ENCODE measurements at places on chromosomes 3 and 15. TPM values are rescaled to one million over a fixed set of nuclear protein-coding genes. Genes with fewer than 3 reads are reported as not detected.

- no peak for DNase-seq
Observed at GRCh38 chr3:127651516-127652172, 21.1 kb upstream of the ABTB1 start.

DNA sequence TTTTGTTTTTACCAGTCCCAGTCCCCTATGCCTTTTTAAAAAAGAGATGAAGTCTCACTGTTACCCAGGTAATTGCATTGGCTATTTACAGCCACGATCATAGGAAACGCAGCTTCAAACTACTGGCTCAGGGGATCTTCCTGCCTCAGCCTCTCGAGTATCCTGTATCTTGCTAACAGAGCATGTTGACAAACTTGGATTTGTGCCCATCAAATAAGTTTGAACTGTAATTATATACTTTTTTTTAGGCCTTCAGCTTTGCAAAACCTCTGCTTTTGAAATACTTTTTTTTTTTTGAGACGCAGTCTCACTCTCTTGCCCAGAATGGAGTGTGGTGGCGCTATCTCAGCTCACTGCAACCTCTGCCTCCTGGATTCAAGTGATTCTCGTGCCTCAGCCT lies 3.0 kb upstream of the EDEM1 start:
- no peak for DNase-seq

GRCh38 chr3:59290358-59290757 lies 240.5 kb upstream of the CFAP20DC start:
- no peak for DNase-seq

DNA sequence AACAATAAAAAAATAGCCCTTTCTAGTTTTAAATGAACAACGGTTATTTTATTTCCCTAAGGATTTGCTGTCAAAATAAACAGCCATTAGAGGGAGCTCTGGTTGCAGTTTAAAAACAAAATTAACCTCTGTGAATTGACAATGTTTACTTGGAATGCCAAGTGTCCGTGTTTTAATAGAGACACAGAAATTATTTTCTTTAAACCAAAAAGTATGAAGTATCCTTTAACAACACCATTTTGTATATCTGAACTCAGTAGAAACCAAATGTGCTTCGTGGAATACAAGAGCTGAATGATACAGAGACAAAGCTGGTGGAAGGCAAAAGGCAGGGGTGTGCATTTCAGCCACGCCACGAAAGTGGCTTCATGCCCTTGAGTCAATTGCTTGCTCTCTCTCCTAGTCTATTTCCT lies 74.4 kb downstream of the MOBP start:
- DNase-seq: no peak

GRCh38 chr15:48565560-48566482 lies 79.7 kb downstream of the FBN1 start:
- no peak for DNase-seq

DNA sequence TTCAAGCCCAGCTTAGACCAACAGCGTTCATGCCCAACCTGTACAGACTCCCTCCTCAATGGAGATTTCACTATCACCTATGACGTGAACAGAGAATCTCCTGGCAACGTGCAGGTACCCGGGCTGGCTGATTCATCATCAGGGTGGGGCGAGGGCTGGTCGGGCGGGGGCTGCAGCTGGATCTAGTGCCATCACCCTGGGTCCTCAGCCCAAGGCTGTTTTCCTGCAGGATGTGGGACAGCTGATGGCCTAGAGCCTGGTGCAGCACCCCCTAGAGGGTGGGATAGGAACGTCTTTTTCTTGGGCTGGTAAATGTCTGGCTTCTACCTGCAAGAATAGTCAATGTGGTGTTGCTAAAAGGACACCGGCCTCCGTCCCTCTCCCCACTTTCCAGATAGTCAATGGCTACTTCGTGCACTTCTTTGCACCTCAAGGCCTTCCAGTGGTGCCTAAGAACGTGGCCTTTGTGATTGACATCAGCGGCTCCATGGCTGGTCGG lies 4.4 kb downstream of the ITIH3 start:
- peak; percentile 41 for DNase-seq

GRCh38 chr3:158091531-158091930 lies 14.7 kb downstream of the SHOX2 start:
- no peak for DNase-seq

DNA sequence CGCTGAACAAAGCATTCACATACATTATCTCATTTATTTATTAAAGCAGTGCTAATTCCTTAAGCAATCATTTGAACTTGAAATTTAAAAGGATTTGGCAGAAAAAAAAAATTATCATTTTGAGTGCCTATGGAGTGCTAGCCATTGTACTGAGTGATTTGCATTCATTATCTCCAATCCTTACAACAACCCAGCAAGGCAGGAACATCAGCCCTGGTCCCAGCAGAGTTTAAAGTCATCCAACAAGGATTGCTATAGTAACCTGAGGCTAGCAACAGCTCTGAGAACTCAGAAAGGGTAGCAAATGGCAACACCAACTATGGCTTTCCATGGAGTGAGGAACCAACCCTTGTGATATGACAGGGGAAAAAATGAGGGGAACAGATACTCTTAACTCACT lies 237.6 kb upstream of the SETMAR start:
- DNase-seq: no peak

DNA sequence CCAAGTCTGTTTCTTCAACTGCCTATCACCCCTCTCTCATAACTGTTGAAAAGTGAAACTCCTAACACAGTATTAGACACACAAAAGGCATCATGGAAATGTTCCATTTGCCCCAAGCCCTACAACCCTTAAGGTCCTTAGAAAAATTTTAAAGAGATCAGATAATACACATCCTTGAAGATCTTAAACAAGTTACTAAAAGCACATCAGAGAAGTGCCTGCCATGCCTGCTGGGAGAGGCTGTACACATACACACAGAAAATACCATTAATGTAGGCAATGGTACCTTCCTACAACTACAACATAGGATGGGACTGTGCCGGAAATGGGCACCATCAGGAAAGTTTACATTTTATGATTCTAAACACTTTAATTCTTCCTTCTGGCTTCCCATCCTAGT lies 3.3 kb downstream of the ADAM10 start:
- DNase-seq: no peak

- DNase-seq: no peak
Observed at GRCh38 chr3:137944593-137944992, 65.4 kb upstream of the CLDN18 start.

DNA sequence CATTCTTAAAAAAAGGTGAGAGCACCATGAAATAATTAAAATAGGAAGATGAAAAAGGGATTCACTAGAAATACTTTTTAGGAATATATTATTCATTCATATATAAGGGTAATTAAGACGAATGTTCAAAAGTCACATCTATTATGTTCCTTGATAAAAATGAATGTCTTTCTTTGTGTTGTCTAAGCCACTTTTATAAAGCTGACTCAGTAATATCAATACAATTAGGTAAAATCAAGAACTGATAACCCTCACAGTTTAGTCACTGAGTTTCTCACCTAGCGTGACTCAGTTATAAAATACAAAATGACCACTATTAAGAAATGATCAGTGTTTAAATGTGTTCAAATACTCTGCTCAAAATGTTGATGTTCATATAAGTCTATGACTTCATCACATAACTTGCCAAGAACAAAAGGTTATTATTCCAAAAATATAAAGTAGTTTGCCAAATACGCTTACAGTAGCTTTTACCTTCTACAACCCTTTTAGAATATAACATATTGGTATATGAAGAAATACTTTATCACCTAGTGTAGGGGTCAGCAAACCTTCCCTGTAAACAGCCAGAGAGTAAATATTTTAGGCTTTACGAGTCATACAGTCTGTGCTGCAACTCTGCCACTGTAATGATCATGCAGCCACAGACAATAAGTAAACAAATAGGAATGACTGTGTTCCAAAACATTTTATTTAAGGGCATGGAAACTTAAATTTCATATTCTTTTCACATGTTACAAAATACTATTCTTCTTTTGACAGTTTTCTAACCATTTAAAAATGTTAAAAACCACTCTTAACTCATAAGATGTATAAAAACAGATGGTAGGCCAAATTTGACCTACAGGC lies 369.8 kb downstream of the TBC1D5 start:
- no peak for DNase-seq

DNA sequence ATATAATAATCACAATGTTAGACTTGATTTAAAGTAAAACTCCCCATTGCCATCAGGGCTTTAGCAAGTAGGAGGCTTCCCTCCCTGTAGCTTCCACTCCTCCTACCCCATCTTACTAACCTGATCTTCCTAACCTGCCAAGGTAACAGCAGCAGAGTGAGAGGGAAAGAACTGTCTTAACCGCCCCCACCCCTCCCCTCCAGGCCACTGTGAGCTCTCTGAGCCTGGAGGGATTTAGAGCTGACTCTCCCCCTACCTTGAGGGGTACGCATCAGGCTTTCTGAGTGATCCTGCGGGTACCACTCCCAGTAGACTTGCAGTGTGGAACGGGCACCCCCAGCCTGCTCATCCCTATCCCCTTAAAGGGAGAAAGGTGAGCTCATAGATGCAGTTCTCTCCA lies 11.4 kb upstream of the PRSS50 start:
- no peak for DNase-seq

IMPG2 gene
- 0.73 TPM for total RNA-seq

CHL1 gene
- total RNA-seq: not detected

CCR9 gene
- total RNA-seq: not detected

GRCh38 chr3:126040386-126040785 lies 43.5 kb downstream of the SLC41A3 start:
- no peak for DNase-seq

TNIK gene
- 122 TPM for total RNA-seq
